ENCODE measurements at places on chromosomes 5 and 9.

DNA sequence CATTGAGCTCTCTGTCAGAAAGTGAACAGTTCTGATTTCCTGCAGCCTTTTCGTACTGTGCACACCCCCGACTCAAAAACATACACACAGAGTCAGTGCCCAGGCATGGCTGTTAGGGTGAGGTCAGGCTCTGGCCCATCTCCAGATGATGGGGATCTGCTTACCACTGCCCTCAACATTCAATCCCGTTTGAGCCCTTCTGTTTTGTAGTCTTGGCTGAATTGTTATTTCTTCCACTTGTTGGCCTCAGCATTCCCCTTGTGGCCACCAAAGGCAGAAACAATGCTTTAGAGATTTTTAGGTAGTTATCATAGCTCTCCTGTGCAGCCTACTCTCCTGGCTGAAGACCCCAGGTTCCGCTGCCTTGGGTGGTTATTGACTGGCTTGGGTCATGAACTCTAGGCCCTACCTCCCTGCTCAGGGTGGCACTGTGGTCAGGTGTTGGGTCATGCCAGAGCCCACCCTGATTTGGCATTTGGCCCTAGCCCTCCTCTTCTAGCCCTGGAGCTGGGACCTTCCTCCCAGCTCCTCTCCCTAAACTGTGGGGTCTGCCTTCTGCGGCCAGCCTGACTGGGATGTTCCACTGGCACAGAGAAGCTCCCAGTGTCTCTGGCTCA, 7.8 kb upstream of the MYOZ3 start:
- DNase-seq: no peak

DNA sequence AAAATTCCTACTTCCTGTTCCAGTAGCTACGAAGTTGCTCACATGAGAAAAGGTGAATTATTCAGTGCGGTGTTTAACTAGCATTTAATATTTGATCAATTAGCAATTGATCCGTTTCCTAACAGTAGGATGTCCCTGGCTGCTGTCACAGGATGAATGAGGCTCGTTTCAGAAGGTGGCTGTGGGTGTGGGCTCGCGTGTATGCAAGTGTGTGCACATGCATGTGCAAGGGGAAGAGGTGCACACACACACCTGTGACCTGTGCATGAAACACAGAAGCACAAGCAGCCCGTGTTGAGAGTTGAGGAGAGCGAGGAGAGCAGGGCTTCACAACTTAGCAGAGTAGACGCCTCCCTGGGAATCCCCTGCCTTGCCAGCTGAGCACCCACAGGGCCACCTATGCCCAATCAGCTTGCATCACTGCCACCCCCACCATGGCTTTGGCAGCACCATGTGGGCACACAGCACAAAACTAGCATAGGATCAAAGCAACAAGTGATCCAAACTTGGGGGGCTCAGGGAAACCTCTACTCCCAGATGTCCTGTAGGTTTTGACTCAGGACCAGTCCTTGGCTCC, 107.2 kb downstream of the C5orf15 start:
- DNase-seq: no peak

DNA sequence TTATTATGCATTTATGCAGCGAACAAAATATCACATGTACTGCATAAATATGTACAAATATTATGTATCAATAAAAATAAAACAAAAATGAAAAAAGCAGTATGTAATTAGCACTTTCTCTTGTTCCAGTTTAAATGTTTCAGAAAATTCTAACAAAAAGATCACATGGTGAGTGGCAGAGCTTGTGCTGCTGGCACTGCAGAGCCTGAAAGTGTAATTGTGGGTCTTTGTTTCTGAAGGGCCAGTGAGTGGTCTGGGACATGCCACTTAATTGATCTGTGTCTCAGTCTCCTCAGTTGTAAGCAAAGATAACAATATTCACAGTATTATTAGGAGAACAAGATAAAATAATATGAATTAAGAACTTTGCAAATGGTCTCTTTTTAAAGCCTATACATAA, 39.5 kb upstream of the RAI14 start:
- peak; percentile 44 for DNase-seq

GRCh38 chr5:142250119-142250518, 74.7 kb downstream of the SPRY4 start:
- no peak for DNase-seq

GRCh38 chr5:123540534-123540933, 28.6 kb downstream of the CSNK1G3 start:
- DNase-seq: no peak

DNA sequence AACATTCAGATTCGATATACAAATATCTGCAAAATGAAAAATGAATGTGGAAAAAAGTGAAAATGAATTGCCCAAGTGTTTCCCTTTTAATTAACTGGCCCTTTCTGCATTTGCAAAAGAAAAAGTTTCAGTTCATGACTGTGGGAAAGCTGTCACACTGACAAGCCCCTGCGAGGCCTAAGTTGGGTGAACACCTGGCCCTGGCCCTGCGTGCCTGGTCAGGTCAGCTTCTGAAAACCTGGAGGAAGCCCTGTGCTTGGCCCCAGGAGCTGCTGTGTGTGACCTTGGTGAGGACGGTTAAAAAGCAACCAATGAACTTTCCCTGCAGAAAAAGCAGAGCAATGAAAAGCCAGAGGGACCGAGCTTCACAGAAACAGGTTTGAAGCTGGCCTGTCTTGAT, 41.0 kb upstream of the SHC3 start:
- DNase-seq: no peak

DNA sequence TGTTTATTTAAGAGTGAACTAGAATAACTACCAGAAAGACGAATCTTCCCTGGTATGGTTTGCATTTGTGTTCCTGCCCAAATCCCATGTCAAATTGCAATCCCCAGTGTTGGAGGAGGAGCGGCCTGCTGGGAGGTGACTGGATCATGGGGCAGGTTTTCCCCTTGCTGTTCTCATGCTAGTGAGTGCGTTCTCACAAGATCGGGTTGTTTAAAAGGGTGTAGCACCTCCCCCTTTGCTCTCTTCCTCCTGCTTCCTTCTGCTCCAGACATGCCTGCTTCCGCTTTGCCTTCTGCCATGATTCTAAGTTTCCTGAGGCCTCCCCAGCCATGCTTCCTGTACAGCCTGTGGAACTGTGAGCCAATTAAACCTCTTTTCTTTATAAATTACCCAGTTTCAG, 210.3 kb upstream of the TBC1D2 start:
- DNase-seq: no peak

- no peak for DNase-seq
These were observed 51.6 kb downstream of the DAP start for GRCh38 chr5:10709409-10709808.

- no peak for DNase-seq
These were observed 63.9 kb downstream of the GOLPH3 start for GRCh38 chr5:32110111-32110696.

DNA sequence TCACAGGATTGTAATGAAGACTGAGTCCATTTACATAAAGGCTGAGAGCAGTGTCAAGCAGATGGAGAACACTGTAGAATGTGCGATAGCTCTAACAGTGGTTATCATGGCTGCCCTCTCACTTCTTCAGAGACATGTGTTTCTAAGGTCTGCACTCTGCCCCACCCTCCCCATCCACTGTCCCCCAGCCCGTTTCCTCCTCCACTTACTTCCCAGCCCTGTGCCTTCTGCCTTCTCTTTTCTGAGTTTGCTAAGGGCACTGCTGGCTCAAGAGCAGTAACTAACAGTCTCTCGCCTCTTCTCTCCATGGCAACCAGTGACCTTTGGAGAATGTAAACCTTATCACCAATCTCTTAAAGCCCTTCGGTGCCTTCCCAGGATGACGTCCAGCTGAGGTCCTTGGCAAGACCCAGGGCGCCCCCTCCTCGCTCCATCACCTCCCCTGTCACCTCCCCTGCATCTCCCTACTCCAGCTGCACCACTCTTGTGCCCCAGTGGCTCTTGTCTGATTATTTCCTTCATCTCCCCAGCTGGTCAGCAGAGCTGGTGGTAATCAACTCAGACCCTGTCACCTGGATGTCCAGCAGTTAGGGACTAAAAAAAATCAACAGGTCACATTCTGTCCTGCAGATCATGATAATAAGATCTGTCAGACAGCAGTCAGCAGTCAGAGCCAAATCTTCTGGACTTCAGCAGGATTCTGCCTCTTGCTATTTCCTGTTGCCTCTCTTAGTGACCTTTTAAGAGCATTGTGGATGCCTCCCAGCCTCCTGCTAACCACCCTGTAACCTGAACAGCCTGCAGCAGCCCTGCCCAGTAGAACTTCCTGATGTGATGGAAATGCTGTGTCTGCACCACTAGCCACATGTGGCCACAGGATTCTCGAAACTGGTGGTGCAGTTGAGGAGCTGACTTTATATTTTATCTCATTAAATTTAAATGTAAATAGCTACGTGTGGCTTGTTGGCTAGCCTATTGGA, 9.0 kb downstream of the FXN start:
- peak; percentile 18 for DNase-seq

DNA sequence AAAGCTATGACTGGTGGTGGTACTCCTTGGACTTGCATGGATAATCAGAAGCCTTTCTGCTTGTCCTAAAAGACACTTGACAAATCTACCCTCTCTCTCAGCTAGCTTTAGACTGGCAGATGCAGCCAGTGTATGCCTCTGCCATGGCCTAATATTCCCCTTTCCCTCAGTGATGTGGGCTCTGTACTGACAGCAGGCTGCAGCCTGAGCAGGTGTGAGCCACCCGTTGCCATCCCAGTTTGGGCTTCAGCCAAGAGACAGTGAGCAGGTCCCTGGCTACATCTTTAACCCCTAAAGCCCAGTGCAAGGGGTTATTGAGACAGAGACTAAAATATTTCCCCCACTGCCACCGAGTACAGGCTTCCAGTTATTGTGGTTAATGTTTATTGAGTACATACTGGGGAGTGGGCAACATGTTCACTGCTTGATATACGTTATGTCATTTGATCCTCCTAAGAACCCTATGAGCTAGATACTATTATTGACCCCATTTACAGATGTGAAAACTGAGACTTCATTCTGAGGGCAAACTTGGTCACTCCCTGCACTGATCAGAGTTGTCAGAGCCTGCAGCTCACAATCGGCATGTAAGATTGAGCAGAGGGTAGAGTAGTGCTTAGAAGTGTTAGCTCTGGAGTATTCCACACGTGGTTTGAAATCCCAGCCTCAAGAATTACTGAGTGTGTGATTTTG, 254.2 kb downstream of the ARHGAP26 start:
- DNase-seq: no peak

GRCh38 chr9:99069546-99069945, 35.4 kb upstream of the TGFBR1 start:
- peak; percentile 22 for DNase-seq

DNA sequence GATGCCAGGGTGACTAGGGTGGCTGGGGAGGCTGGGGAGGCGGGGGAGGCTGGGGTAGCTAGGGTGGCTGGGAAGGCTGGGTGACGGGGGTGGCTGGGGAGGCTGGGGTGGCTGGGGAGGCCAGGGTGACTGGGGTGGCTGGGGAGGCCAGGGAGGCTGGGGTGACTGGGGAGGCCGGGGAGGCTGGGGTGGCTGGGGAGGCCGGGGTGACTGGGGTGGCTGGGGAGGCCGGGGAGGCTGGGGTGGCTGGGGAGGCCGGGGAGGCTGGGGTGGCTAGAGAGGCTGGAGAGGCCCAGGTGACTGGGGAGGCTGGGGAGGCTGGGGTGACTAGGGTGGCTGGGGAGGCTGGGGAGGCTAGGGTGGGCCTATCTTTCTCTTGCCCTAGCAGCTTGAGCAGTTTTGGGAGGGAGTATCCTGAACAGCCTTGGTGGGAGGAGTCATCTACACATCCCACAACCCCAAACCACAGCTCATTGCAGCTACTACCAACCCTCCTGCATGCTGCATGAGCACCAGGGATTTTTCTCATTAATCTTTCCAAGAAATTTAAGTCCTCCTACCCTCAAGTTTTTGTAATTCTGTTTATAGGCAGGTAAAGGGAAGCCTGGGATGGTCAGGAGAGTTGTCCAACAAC, 203.2 kb upstream of the IRX1 start:
- no peak for DNase-seq

GRCh38 chr5:125829349-125829748, 593.9 kb upstream of the GRAMD2B start:
- DNase-seq: no peak

DNA sequence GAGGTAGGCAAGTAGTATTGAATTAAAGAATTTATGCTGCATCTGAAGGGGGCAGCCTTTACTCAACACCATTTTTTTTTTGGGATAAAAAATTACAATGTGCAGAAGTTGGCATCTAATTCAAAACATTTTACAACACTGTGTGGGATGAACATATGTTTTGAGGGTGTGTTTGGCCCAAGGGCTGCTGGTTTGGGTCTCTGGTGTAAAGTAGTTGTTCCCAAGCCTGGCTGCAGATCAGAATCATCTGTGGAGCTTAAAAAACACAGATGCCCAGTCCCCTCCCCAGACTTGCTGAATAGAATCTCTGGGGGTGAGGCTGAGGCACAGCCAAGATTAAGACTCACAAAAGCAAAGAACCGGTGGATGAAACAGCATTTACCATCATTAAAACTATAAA, 33.0 kb upstream of the PDZD2 start:
- no peak for DNase-seq

GRCh38 chr9:119332522-119332921, 36.7 kb downstream of the BRINP1 start:
- no peak for DNase-seq

All from brain (organoid and tissue), 16 donors.